Stimulated activated CD4-positive, alpha-beta T cell treated with anti-CD3 and anti-CD28 coated beads, Interleukin-2, amount 100 ng/mL, for 24 hours (primary cell): ENCODE measurements at places on chromosomes 3 and 15.
A peak's percentile ranks its signal among the peaks of the same experiment; 100 is the strongest.

DNA sequence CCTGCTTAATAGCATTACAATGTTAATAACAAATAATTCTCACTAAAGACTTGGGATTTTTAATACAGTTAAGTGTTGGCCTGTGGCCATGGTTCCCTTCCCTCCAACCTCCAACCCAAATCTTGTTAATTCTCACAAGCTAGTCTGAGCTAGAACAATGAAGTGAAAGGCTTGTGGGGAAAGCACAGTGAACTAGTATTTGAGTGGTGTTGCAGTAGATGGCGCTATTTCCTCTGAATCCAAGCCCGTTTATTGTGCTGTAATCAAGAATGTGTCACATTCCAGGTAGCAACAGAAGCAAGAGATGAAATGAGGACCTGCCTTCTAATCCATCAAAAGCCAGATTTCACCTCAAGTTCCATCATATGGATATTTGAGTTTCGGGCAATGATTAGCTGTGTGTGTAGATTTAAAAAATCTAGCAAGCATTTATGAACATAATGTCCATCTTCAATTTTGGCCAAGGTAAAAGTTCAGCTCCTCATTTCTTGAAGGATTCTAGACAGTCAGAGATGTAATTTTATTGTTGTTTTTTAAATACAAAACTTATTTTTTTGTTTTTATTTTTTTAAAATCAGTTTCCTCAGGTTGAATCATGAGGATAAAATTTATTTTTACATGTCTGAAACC lies 160.7 kb downstream of the SQOR start:
- no peak for DNase-seq

- no peak for DNase-seq
Measured at GRCh38 chr3:138916824-138917223, 30.1 kb downstream of the FOXL2 start.

GRCh38 chr15:66566963-66567531 lies 1.2 kb upstream of the LCTL start:
- DNase-seq, result peak; percentile 66

DNA sequence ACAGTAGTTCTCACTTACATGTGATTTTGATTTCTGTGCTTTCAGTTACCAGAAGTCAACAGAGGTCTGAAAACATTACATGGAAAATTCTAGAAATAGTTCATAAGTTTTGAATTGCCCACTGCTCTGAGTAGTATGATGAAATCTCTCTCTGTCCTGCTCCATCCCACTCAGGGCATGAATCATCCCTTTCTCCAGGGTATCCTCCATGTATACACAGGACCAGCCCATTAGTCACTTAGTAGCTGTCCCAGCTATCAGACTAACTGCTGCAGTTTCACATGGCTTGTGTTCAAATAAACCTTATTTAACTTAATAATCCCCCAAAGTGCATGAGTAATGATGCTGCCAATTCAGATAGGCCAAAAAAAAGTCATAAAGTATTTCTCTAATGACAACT lies 38.6 kb downstream of the EPHA3 start:
- no peak for DNase-seq

DNA sequence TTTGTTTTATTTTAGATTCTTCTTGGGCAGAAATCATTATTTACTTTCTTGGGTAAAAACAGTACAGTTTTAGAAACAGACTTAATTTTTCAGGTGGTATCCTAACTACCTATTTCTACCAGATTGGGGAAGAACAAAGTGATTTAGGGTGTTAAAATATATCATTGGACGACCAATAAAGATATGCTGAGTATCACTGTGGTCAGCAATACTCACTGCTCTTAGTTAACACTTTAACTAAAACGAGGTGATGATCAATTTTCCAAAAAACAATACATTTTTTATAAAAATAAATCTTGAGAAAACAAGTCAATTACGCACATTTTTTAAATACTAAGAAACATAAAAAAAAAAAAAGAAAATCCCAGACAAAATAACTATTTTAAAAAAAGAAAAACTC lies 3.6 kb downstream of the COPS2 start:
- DNase-seq, result no peak

GRCh38 chr3:127751163-127751621 lies 71.1 kb downstream of the MGLL start:
- no peak for DNase-seq

DNA sequence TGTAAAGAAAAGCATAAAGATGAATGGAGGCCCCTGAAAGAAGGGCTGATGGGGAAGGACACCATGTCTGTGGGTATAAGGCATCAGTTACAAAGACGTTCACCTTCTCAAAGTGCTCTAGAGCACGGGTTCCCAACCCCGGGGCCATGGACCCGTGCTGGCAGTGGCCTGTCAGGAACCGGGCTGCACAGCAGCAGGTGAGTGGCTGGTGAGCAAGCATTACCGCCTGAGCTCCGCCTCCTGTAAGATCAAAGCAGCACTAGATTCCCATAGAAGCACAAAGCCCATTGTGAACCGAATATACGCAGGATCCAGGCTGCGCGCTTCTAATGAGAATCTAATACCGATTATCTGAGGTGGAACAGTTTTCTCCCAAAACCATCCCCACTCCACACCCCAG lies 25.7 kb downstream of the MYO1E start:
- DNase-seq, result no peak

- DNase-seq, result no peak
Measured at GRCh38 chr15:89341316-89342005, 6.8 kb upstream of the POLG start.

DNA sequence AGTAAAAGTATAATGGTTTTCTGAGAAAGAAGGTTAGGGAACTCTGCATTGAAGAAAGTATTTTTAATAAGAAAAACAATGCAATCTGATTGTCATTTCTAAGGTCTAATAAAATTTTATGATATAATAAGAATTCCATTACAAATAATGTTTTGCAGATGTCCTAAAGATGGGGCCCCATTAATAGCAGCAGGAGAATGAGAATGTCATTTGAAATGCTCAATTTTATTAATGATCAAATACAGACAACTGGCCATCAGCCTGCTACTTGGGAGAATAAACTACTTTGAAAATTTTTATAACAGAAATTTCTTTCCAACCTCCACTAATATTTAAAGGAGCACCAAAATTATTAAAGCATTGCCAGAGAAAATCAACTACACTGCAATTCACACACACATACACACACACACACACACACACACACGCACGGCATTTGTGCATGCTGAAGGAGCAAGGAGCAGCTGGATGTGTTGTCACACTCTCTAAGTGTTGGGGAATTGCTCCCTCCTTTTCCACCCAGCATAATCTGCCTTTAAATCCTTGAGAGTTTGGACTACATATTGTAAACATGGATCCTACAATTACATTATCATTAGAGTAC lies 109.5 kb downstream of the THRB start:
- no peak for DNase-seq

GRCh38 chr3:42751609-42752008 lies 21.4 kb downstream of the CCDC13 start:
- DNase-seq, result no peak

DNA sequence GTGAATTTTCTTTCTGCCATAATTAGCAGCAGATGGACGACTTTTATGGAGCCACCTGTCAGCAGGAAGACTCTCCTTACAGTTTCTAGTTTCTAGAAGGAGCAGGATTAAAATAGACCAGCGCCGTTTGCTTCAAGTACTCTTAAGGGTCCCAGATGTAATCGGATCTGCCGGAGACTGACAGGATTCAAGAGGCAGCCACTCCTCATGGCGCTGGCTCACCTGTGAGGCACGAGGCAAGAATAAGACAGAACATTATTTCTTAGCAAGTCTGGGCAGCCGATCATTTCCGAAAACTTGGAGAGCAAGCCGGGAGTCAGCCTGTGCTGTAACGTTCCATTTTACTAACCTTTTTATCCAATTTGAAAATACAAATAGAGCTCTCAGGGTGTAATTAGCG lies 410.4 kb upstream of the RORA start:
- no peak for DNase-seq

- DNase-seq, result no peak
Measured at GRCh38 chr3:156987946-156988345, 161.8 kb downstream of the LEKR1 start.

DNA sequence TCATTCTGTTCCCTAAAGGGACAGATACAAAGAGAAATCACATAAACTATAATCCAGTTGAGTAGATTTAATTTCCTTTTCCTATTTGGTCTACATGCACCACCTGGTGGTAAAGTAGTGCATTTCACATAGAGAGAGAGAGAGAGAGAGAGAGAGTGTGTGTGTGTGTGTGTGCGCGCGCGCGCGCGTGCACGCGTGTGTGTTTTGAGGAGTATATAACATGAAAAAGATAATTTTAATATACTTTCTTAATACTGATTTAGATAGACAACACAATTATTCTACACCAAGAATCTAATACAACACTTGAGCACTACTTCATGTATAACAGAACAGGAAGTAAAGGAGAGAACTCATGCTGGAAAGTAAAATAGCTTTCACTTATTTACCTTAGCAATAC lies 1.1 kb upstream of the FGF7 start:
- DNase-seq, result peak; percentile 20

DNA sequence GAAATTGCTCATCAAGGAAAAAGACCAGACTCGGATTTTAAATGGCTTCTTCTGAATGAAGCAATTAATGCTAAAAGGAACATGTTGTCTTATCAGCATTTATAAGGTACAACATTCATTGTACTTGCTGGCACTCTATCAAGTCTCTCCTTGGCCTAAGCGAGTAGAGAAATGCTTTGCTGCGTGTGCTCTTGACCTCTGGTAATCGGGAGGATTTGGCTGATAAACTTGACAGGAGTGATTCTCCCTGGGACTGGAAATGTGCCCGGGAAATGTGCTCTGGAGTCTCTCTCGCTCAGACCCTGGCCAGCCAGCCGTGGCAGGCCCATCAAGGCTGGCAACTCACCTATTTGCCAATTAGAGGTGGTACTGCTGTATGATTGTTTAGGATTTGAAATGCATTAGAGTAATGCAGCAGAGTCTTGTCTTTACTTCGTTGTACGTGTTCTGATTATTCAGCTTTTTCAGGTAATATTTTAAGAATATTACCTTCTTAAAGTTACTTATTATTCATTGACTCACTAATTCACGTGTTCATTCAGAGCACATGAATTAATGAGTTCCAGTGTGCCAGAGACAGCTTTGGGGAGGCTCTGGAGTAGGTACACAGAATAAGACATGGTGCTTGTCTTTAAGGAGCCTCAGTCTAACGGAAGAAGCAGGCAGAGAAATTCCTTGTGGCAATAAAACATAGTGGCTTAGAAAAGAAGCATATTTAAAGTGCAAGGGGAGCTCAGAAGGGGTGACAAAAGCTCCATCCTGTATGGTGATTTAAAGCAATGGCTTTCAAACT lies 48.0 kb upstream of the TPRG1 start:
- no peak for DNase-seq

GRCh38 chr3:2266606-2267005 lies 167.9 kb downstream of the CNTN4 start:
- no peak for DNase-seq

- DNase-seq, result no peak
Measured at GRCh38 chr3:177596816-177597271, 399.6 kb upstream of the TBL1XR1 start.

DNA sequence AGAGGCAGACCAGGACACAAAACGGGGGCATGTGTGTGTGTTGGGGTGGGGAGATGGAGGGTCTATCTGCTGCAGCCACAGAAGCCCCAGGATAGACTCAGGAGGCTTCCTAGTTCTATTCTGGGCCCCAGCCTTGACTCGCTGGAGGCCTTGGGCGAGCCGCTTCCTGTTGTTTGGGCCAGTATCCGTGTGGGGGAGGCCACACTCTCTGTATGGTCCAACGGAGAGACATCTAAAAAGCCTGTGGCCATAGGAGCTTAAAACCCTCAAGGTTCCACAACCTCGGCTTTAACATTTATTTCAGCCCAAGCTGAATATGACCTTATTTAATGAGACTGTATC lies 32.8 kb downstream of the POC1A start:
- no peak for DNase-seq
